ENCODE measurements at places on chromosomes 3 and 15.

DNA sequence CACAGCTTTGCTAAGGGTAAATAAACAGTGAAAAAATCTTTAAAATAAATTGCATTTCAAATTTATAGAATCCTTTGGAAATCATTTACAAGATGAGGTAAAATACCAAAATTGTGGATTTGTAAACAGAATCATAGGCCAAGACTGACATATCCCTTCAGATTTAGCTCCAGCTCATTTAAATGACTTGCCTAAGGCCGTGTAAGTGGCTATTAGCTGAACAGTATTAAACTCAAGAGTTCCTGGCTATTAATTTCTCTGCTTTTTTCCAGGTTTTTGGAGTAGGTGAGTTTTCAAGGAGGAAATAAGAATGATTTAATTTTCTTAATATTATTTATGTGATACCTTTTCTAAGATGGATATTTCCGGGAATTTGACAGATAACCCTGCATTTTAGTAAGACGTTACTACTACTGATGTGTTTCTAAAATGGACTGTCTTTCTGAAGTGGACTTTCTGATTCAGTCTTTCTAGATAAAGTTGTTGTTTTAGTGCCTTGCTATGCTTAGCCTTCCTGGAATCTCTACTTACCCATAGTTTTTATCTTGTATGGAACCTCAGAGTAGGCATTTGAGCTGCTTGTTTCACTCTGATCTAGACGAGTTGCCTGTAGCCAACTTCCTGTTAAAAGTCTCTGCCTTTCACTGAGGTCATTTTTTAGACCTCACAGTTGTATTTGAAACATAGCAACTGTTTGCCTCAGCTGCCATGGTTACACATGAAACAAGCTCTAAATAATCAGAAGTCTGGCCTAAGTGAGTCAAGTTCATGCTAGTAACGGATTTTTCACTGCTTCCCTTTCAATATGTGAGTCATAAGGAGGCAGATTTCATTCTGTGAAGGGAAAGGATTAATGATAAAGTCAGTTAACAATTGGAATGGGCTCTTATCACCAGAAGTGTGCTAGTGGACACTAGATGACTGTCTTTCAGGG lies 127.0 kb downstream of the KLHL25 start:
- no peak for DNase-seq

- DNase-seq: no peak
Observed at GRCh38 chr3:4712109-4712508, 219.0 kb downstream of the ITPR1 start.

DNA sequence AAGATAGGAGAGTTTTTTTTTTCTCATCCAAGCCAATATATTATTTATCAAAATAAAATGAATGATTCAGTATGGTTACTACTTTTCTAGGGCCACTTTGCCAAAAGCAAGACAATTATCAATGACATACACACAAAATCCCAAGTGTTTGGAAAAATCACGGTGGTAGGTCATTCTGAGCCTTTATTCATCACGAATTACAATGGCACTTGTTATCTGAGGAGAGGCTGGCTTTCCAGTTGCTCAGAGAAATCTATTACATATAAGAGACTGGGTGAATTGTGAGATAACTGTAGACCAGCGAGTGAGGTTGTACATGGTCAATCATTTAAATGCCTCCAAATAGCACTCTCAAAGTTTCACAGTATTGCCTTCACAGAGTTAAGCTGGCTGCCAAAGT lies 20.4 kb upstream of the FGF12 start:
- DNase-seq: no peak

- no peak for DNase-seq
Observed at GRCh38 chr3:23949784-23950183, 4.7 kb downstream of the NR1D2 start.

GRCh38 chr15:56824175-56824574 lies 90.9 kb upstream of the ZNF280D start:
- DNase-seq: no peak

- no peak for DNase-seq
Observed at GRCh38 chr3:168116279-168116678, 20.6 kb upstream of the GOLIM4 start.

- no peak for DNase-seq
Observed at GRCh38 chr3:180278583-180279188, 241.9 kb upstream of the PEX5L start.

DNA sequence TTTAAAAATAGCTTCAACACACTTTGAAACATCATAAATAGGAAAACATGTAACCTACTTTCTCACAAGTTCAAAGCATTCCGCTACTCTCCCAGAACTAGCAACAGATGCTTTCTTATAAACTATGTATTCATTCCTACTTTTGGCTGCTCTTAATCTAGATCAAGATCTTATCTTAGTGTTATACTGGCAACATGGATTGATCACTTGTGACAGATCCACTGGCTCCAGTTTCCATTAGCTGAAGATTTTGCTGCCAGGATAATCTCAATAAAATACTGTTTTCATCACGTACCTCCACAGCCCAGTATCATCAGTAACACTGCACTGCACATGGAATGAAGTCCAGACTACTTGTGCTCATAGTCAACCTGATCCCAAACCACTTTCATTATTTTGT lies 491.7 kb upstream of the AGTR1 start:
- DNase-seq: no peak

- no peak for DNase-seq
Observed at GRCh38 chr3:4413467-4413866, 53.6 kb downstream of the SUMF1 start.

GRCh38 chr15:101045835-101046691 lies 126.9 kb downstream of the LRRK1 start:
- DNase-seq: no peak

GRCh38 chr3:24686808-24687207 lies 192.2 kb upstream of the THRB start:
- no peak for DNase-seq

DNA sequence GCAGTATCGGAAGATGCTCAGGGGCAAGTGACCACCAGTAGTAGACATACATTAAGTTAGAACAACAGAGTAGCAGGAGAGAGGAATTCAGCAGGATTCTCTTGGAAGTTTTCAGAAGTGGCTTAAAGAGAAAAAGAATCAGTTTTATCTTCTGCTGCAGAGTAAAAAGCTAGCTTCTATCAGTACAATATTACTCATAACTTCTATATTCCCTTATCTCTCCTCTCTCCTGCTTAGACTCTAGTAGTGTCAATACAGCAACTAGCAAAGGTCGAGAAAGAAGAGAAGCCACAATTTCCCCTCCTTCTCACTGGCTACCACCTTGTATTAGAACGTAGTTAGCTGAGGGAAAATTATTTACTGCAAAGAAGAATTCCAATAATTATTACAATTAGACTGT lies 539.7 kb downstream of the DIPK2A start:
- no peak for DNase-seq

GRCh38 chr3:79886204-79886603 lies 118.4 kb upstream of the ROBO1 start:
- DNase-seq: no peak

All from caudate nucleus (tissue), 63 donors.